ENCODE measurements at places on chromosomes 1 and 21.
A peak's percentile ranks its signal among the peaks of the same experiment; 100 is the strongest.

GRCh38 chr1:66556161-66556611 is 22.2 kb downstream of the SGIP1 start:
- H3K4me1 ChIP-seq, result no peaks in the 10 kb centered on the region
- H3K27ac ChIP-seq, result no peak overlapping the region
- no peaks in the 10 kb centered on the region for H3K27me3 ChIP-seq
- DNase-seq, result no peak
- H3K36me3 ChIP-seq, result no peaks in the 10 kb centered on the region

DNA sequence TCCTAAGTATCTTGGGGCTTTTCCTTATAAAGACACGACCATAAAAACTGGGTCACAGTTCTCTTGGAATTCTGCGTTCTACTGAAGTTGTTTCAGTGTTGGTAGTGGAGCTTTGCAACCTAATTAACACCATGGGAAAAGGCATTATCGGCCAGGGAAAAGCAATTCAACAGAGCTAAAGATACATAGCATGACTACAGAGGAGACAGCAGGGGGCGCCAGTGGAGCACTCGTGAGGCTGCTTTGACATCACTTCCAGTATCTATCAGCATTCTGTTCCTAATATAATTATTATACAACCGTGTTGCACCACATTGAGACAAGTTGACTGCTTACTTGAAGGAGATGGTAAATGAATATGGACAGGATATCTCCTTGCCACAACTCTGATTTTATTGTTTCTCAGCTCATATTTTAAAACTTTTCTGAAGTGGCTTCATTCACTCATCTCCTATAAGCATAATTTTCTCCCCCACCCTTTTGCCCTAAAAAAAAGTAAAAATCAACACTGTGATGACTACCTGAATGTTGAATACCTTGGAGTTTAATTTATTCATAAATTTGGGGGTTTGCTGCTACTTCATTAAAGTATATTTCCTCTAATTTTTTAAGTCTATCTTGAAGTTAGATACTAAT is 39.4 kb downstream of the ZP4 start:
- DNase-seq, result peak; percentile 77
- no peak overlapping the region for H3K4me3 ChIP-seq
- H3K27ac ChIP-seq, result no peak overlapping the region
- H3K4me1 ChIP-seq, result no peaks in the 10 kb centered on the region
- H3K36me3 ChIP-seq, result no peaks in the 10 kb centered on the region
- no peaks in the 10 kb centered on the region for H3K27me3 ChIP-seq

- no peaks in the 10 kb centered on the region for H3K27me3 ChIP-seq
- H3K27ac ChIP-seq, result no peak overlapping the region
- DNase-seq, result no peak
- H3K36me3 ChIP-seq, result no peaks in the 10 kb centered on the region
- no peak overlapping the region for H3K4me3 ChIP-seq
These were observed 221.6 kb downstream of the SEC16B start for GRCh38 chr1:177748080-177748801.

GRCh38 chr1:16165073-16165364 is 9.2 kb upstream of the EPHA2 start:
- H3K27me3 ChIP-seq, result no peaks in the 10 kb centered on the region
- no peaks in the 10 kb centered on the region for H3K36me3 ChIP-seq
- H3K4me1 ChIP-seq, result peaks cover 12% of the 10 kb centered on the region
- peak overlapping the region; percentile 65 for H3K27ac ChIP-seq

- H3K27ac ChIP-seq, result no peak overlapping the region
- no peaks in the 10 kb centered on the region for H3K36me3 ChIP-seq
- no peak for DNase-seq
- H3K27me3 ChIP-seq, result no peaks in the 10 kb centered on the region
- no peak overlapping the region for H3K4me3 ChIP-seq
These were observed 4.5 kb upstream of the IL10RB start for GRCh38 chr21:33261635-33262034.

DNA sequence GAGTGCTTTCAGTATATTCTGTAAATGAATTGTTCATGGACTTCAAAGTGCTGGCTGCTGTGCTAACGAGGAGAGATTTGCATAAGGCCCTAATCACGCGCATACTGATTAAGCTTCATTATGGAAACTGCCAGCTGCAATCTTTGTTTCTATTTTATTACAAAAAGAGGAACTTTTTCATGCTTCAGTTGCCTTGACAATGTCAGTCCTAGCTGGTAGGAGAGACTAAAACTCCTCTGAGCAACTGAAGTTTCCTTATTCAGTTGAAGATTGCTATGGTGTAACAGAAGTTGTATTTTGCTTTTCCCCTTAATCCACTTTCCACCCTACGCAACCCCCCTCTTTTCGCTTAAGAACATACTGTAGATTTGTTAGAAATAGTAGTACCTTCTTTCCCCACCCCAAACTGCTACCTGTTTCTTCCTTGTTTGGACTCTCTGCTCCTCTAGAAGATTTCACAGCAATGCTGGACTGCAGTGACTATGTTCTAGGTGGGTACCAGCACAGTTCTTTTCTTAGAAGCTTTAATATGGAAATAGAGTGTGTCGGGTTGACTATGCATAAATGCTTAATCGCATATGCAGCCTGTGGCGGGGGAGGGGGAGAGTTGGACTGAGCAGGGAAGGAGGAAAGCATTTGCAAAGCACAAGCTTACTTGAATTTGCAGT is 108.3 kb downstream of the POU2F1 start:
- H3K36me3 ChIP-seq, result peaks cover 2% of the 10 kb centered on the region
- H3K4me1 ChIP-seq, result peaks cover 7% of the 10 kb centered on the region
- no peak overlapping the region for H3K27ac ChIP-seq
- DNase-seq, result no peak
- H3K27me3 ChIP-seq, result no peaks in the 10 kb centered on the region
- H3K4me3 ChIP-seq, result no peak overlapping the region

- no peaks in the 10 kb centered on the region for H3K4me1 ChIP-seq
- peaks cover 10% of the 10 kb centered on the region for H3K27me3 ChIP-seq
- H3K4me3 ChIP-seq, result no peak overlapping the region
- no peak for DNase-seq
- no peaks in the 10 kb centered on the region for H3K36me3 ChIP-seq
These were observed 205.6 kb downstream of the ATG4C start for GRCh38 chr1:62989497-62989896.

DNA sequence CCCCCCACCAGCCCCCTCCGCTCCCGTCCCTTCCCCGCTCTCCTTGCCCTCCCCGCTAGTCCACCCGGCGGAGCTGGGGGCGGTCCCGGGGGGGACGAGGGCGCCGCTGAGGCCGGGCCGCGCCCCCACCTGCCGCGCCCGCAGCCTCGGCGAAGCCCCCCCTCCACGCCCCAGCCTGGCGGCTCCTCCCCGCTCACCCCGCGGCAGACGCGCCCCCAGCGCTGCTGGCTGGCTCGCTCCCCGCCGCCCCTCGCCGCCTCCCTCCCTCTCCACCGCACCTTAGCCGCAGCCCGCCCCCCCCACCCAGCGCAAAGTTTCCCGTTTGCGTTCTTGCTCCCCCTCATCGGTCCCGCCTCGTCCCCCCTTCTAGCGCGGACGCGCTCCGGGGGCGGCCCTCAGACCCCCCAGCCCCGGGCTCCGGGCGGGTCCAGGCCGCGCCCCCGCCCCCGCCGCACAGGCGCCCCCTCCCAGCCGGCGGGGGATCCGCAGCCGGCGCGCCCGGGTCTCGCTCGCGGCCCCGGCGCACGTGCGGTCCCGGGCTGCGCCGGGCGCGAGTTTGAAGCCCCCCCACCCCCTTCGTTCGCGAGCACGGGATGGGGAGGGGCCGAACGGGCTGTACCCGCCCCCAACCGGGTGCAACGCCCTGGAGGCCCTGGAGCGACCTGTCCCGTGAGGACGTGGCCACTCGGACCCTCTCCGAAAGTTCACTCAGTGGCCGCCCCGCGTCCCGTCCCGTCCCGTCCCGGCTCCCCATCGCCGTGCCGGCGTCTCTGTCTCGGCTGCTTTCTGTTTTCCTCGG is 623 bp downstream of the PTPRF start:
- no peaks in the 10 kb centered on the region for H3K36me3 ChIP-seq
- peak; percentile 82 for DNase-seq
- peak overlapping the region; percentile 84 for H3K4me3 ChIP-seq
- H3K27me3 ChIP-seq, result no peaks in the 10 kb centered on the region
- H3K4me1 ChIP-seq, result peaks cover 46% of the 10 kb centered on the region
- H3K27ac ChIP-seq, result peak overlapping the region; percentile 93

- H3K27me3 ChIP-seq, result no peaks in the 10 kb centered on the region
- no peaks in the 10 kb centered on the region for H3K4me1 ChIP-seq
- no peak for DNase-seq
- H3K27ac ChIP-seq, result no peak overlapping the region
- no peaks in the 10 kb centered on the region for H3K36me3 ChIP-seq
- no peak overlapping the region for H3K4me3 ChIP-seq
These were observed 110.9 kb downstream of the KCNJ15 start for GRCh38 chr21:38367646-38368045.

GRCh38 chr1:107357376-107357775 is 216.5 kb downstream of the NTNG1 start:
- no peak overlapping the region for H3K4me3 ChIP-seq
- H3K36me3 ChIP-seq, result no peaks in the 10 kb centered on the region
- no peak for DNase-seq
- H3K27me3 ChIP-seq, result no peaks in the 10 kb centered on the region
- H3K4me1 ChIP-seq, result no peaks in the 10 kb centered on the region

GRCh38 chr1:41507110-41507720 is 22.7 kb upstream of the EDN2 start:
- H3K27me3 ChIP-seq, result no peaks in the 10 kb centered on the region
- H3K36me3 ChIP-seq, result no peaks in the 10 kb centered on the region
- no peak for DNase-seq
- no peak overlapping the region for H3K27ac ChIP-seq
- peaks cover 3% of the 10 kb centered on the region for H3K4me1 ChIP-seq
- H3K4me3 ChIP-seq, result no peak overlapping the region

DNA sequence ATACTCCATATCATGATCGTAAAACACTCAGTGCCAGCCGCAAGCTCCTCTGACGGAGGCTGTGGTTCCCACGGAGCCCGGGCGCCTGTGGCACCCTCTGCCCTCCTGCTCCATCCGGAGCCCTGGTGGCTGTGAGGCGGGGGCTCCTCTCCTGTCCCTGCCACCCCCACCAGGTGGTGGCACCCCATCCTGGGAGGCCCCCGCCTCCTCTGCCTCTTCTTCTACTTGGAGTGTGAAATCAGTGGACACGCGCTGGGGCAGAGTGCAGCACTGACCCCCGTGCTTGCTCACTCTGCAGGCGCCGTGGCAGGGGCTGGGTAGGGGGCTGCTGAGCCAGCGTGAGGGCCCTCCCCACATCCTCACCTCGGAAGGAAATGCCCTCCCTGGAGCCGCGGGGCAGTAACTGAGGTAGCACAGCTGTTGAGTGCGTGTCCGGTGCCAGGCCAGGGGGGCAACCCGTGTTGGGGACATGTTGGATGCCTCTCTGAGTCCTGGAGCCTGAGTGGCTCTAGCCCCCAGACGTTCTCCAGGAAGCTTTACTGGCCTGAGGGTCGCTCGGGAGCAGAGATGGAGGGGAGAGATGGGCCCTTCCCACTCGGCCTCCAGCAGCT is 58.7 kb upstream of the ABCG1 start:
- no peak for DNase-seq
- peaks cover 10% of the 10 kb centered on the region for H3K4me1 ChIP-seq
- H3K4me3 ChIP-seq, result no peak overlapping the region
- no peak overlapping the region for H3K27ac ChIP-seq

- no peak overlapping the region for H3K27ac ChIP-seq
- H3K27me3 ChIP-seq, result no peaks in the 10 kb centered on the region
- no peak overlapping the region for H3K4me3 ChIP-seq
- DNase-seq, result no peak
These were observed 351.0 kb downstream of the SIPA1L2 start for GRCh38 chr1:232278925-232279324.

DNA sequence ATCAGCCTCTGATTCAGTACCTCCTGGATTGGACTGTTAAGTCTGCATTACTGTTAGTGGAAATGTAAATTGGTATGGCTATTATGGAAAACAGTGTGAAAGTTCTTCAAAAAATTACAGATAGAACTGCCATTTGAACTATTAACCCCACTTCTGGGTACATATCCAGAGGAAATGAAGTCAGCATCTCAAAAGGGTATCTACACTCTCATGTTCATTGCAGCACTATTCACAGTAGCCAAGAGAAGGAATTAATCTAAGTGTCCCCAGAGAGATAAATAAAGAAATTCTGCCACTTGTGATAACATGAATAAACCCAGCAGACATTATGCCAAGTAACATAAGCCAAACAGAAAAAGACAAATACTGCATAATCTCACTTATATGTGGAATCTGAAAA is 676.0 kb downstream of the PLA2G4A start:
- H3K4me3 ChIP-seq, result no peak overlapping the region
- H3K4me1 ChIP-seq, result no peaks in the 10 kb centered on the region
- H3K27me3 ChIP-seq, result no peaks in the 10 kb centered on the region
- no peaks in the 10 kb centered on the region for H3K36me3 ChIP-seq
- DNase-seq, result no peak

DNA sequence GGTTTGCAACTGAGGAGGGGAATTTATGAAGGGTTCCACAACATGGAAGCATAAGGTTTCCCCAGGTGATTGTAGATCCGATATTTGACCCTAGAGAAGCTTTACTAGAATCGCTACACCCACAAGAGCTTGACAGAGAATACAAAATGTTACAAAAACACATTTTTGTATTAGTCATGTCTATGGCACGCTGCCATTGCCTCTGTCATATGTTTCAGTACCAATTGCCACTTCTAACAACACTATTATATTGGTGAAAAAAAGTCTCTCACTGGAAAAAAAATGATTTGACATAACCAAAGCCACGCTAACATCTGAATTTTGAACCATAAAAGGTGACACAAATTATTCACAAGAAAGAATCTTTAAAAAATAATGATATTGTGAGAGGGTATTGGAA is 214.5 kb downstream of the KCNT2 start:
- no peaks in the 10 kb centered on the region for H3K4me1 ChIP-seq
- H3K4me3 ChIP-seq, result no peak overlapping the region
- H3K36me3 ChIP-seq, result no peaks in the 10 kb centered on the region

DNA sequence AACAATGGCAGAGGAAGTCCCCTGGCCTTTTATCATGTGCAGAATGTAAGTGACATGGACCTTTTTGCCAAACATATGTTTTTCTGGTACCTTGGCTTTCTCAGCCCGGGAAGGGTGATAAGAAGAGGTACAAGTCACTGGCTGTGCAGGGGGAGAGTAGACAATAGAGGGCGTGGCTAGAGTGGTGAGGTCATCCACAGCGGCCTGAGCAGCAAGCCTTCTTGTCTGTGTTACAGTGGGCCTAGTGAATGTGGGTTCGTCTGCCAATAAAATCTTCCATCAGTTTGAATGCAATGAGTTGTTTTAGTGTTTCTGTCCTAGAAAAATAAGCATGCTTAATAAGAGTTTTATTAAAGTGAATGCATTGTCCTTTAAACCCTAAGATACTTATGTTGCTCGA is 59.0 kb upstream of the PGD start:
- no peak overlapping the region for H3K4me3 ChIP-seq
- H3K4me1 ChIP-seq, result no peaks in the 10 kb centered on the region
- H3K36me3 ChIP-seq, result no peaks in the 10 kb centered on the region
- DNase-seq, result peak; percentile 54

GRCh38 chr1:171506525-171507304 is 21.4 kb downstream of the PRRC2C start:
- H3K4me1 ChIP-seq, result peaks cover 3% of the 10 kb centered on the region
- H3K27me3 ChIP-seq, result no peaks in the 10 kb centered on the region
- no peak overlapping the region for H3K27ac ChIP-seq
- no peaks in the 10 kb centered on the region for H3K36me3 ChIP-seq
- no peak overlapping the region for H3K4me3 ChIP-seq
- DNase-seq, result no peak

All from hepatocyte (in vitro differentiated cells).